NCI-H1092 treated with DMSO at 0.1 percent for 48 hours (cell line): ENCODE measurements at places on chromosomes 4 and X.

- no peak for DNase-seq
These were observed 452.7 kb upstream of the HS3ST1 start for GRCh38 chr4:11881364-11881763.

DNA sequence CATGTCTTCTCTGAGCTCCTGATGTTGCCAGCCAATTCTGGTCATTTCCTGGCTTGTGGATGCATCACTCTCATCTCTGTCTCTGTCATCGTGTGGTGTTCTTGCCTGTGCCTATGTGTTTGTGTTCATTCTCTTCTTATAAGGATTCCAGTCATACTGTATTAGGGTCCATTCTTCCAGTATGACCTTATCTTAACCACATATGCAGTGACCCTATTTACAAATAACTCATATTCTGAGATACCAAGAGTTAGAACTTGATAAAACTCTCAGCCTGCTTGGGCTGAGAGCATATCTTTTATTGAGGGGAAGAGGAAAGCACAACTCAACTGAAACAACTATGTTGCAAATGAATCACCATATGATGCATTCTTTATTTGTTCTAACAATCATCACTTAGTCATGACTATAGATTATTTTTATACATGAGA is 189.0 kb upstream of the ANXA10 start:
- no peak for DNase-seq

DNA sequence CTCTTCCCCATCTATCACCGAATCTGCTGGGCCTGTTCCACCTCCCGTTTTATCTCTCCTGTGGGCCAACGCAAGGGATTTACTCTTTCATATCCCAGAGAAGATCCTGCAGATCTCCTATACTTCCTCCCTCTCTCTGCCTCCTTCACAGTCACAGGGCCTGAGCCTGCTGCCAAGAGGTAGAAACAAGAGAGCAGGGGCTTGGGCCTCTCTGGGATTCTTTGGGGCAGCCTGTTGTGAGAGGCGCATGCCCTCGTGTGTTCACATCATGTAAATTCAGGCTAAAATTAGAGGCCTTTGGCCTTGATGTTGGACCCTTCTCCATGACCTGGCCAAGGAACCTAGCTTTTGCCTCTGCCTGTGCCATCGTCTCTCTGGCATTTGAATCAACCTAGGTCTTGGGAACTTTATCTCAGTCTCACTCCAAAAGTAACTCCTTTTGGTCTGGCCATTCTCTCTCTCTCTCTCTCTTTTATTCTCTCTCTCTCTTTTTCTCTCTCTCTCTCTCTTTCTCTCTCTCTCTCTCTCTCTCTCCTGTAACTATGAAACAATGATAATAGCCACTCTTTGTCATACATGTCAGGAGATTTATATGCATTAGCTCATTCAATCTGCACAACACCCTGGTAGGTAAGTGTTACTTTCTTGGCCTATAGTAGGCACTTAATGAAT is 20.0 kb upstream of the EFNB1 start:
- peak; percentile 16 for DNase-seq

- no peak for DNase-seq
These were observed 11.5 kb downstream of the FGB start for GRCh38 chr4:154574311-154574710.

- DNase-seq: no peak
These were observed 40.1 kb upstream of the GPR78 start for GRCh38 chr4:8540072-8540471.

DNA sequence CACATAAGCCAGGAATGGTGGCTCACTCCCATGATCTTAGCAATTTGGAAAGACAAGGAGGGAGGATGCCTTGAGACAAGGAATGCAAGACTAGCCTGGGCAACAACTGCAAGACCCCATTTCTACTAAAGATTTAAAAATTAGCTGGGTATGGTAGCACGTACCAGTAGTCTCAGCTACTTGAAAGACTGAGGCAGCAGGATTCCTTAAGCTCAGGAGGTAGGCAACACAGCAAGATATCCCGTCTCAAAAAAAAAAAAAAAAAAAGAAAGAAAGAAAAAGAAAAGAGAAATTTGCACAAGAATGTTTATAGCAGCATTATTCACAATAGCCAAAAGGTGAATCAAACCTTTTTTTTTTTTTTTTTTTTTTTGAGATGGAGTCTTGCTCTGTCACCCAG is 29.7 kb downstream of the PDS5A start:
- DNase-seq: no peak

DNA sequence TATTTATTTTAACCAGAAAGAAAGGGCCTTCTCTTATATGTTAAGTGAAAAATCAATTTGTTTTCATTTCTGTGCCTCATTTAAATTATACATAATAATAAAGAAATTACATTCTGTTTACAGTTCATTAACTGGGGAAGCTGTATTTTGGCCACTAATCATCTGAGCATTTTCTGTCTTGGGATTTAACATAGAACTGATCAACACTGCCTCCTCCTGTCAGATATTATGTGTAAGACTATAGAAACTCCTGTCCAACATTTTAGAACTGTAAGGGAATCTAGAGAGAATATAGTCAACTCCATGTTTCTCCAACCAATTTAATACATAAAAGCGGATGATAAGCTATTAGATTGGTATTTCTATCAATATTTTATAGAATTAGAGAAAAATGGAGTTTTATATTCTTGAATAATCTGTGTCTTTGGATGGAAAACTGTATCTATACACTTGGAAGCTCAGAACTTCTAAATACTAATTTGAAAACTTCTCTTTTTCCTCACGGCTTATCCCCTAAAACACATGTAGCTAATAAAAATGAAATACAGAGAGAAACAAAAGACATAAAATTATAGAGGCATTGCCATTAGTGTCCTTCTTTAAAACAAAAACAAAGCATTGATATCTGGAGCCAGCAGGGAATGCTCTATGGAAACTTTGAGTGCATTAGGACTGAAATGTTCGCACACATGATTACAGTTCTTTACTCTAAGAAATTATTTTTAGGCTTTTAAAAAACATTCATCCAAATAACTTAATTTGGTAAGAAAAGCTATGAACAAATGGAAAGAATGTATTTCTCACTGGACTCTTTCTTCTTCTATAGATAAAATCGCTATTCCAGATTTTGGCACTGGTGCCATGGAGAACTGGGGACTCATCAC is 33.1 kb downstream of the ENPEP start:
- DNase-seq: no peak

DNA sequence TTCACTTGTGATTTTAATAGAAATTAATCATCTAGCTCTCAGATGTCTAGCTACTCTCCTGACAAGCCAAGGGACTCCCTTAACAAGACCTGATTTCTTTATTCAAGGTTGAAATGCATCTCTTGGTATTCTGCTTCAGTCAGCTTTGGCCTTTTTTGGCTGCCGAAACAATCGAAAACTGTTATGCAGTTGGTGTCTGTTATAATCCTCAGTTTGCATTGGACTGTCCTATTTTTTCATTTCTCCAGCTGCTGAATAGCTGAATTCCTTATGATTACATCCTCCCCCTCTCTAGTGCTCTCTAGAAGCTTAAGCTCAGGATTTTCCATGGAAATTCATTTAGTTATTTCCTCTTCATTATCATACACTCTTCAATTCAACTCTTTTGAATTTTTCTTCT is 177.2 kb downstream of the TRIML1 start:
- no peak for DNase-seq

DNA sequence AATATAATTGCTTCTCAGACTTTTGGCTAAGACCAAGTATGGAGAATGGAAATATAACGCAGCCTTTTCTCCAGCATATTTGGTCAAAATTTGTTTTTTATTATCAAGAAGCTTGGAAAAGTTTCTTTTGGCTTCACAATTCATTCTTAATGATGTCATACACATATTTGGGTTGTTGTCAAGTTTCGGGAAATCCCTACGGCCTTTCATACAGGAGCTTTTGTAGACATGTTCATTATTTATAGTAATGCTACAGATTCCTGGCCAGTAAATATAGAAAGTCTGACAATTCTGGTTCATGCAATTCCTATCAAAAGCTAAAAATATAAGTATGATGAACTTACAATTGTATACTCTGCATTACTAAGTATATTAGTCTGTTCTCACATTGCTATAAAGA is 112.9 kb downstream of the IRF2 start:
- no peak for DNase-seq

DNA sequence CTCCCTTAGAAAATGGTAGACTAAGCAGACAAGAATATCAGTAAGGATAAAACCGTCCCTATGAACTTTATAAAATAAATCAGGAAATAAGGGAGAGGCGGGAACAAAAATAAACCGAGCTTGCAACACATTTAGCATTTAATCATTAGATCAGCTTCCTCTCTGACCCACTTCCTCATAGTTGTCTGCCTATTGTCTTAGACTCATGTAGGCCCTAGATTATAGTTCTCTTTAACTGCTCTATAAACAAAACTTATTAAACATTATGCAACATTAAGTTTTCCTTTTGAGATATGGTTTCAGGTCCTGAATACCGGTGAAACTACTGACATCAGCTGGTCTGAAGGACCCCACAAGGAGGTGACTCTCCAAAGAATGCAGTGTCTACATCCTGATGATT is 15.8 kb upstream of the SRD5A3 start:
- no peak for DNase-seq

DNA sequence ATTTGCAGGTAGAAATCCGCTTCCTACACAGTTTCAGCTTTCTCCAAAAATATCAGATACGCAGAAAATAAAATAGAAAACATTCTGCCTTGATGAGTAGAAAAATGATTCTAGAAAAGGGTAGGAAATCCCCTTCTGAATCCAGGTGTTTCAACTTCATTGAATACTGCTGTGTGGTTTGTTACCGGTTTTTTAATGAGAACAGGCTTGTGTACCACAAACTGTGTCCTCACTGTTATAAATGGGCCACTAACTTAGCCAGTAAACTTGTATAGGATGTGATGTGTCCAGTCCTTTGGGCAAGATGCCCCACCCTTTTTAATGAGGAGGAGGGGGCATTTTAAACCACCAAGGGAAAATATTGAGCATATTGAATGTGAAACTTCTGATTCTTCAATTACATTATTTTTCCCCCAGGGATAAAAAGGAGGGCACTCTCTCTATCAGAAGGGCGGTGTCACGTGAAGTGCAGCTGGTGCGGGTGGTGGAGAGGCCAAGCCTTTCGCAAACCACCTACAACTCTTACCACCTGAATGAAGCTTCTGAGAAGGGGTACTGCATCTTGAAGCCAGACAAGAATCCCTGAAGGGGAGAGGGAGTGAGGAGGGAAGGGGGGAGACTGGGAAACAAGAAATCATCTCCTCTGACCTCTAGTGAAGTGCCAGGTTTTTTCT is 4.5 kb downstream of the CXXC4 start:
- peak; percentile 77 for DNase-seq

DNA sequence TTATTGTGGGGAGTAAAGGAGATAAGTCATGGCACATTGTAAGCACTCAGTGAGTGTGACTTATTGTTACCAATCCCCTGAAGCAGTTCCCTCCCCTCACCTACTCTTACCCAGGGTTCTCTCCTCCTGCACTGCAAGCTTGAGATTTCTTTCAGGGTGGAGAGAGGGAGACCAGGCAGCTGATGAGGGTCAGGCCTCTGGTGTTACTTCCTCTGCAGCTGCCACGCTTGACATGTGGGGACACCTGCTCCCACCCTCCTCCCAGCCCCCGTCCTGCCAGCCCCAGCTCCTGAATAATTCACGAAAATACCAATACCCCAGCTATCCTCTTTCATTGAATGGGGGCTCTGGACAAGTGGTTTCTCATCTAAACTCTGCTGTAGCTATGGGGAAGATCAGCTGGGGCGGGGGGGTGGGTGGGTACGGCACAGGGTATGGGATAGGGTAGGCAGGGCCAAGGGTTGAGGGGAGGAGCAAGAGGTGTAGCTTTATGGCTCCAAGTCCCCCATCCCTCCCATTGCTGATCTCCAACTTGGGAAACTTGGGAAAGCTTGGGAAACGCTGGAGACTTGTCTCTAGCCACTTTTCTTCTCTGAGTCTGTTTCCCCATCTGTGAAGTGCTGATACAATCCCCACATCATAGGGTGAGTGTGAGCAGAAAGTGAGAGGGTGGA is 148.5 kb upstream of the PJA1 start:
- DNase-seq: no peak

DNA sequence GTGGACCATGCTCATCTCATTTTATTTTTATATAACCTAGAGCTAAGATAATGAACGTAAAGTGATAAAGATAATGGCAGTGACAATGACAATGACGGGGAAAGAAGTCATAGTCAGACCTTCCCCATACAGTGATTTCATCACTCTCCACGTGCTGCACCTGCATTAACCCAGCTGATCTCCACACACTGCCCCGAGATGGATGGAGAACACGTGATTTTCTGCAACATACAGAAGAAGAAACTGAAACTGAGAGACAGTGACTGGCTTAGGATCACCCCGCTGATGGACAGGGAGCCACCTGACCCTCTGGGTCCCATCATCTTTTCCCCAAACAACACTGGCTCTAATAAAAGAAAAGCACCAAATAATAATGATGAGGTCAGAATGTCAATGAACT is 22.0 kb downstream of the EVC2 start:
- no peak for DNase-seq

GRCh38 chr4:134636338-134637051 is 434.9 kb upstream of the PABPC4L start:
- no peak for DNase-seq

DNA sequence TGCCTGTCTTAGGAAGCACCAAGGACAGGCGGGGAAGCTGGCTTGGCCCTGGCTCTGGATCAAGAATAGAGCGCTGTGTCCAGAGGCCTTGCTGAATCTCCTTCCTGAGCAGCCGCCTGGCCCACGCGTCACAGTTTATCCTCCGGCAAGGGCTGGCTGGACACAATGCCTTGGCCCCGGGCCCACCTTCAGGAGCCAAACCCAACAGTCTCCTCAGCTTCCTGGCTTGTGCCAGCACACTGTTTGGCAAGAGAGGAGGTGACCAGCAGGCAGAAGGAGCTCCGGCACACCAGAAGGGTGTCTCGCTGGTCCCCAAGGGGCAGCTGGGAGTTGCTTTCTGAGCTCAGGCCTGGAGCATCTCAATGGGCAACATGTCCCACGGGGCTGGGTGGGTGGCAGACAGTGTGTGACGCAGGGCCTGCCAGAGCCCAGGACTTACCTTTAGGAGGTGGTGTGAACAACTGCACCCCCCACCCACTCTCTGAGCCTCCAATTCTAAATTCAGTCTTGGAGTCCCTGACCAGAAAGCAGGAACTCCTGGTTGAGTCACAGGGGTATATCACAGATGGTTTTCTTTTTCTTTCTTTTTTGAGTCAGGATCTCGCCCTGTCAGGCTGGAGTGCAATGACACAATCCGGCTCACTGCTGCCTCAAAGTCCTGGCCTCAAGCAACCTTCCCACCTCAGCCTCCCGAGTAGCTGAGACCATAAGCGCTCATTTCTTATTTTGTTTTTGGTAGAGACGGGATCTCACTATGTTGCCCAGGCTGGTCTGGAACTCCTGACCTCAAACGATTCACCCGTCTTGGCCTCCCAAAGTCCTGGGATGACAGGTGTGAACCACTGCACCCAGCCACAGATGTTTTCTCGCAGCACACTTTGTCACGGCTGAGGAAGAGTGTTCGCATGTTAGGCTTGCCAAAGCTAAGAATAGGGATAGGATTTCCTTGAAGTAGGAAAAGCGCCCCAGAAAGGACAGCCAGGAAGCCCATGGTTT is 361.2 kb downstream of the BCOR start:
- DNase-seq: peak; percentile 40

DNA sequence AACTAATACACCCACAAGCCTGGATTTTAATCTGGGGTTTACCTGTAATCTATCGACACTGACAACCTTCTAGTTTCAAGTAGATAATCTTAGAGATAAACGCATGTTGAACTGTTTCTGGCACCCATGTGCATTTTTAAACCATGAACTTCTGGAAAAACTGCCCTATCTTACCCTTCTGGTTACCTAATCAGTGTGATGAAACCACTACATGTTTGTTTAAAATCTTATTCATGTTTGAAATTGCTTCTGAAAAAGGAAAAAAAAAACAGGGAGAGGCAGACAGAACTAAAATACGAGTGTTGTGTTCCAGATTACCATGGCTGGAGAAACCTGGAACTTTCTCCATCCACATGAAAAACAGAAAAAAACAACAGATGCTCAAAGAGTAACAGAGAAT is 139.3 kb downstream of the MID1IP1 start:
- DNase-seq: no peak
